ENCODE measurements at places on chromosomes 1 and 21.
A peak's percentile ranks its signal among the peaks of the same experiment; 100 is the strongest.

DNA sequence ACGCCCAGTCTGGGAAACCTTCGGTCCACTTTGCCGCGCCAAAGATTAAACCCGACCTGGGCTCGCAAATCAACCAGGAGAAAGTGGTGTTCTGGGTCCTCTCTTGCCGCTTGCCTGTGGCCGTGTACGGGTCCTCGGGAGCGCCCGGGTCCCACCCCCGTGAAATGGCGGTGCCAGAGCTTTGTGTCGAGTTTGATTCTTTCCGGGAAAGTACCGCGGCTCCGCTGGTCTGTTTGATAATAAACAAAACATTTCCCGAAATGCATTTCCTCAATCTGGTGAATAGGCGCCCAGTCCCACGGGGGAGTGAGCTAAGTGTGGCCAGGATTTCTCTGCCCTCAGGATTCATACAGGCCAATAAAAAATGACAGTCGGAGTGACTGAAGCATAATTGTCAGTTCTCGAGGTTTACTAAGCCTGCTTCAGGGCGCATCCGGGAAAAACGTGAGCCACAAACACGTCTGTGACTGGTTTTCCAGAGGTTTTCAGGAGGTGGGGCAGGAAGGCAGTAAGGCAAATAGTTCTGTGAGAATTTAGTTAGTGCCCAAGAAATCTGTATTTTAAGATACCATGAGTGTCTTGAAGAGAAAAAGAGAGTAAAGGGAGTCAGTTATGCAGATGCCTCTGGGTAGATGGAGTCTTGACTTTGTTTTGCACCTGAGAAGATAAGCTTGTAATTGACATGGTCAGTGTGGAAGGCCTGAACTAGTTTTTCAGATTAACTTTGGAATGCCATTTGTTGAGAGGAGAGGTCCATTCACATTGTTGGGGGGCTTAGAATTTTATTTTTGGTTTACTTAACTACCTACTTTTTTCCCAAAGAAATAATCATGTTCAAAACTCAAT is 675 bp downstream of the IFNAR1 start:
- DNase-seq = peak; percentile 84

DNA sequence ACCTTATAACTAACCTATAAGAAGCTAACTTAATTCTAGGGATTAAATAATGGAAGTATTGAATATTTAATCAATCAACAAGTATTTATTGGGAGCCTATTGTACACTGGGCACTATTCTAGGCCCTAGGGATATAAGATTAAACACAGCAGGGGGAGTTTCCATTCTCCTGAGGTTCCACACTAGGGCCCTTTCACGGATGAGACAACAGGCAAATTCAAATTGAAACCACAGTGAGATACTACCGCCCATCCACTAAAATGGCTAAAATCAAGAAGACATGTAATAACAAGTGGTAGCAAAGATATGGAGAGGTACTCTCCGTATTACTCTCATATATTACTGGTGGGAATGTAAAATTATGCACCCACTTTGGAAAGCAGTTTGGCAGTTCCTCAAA is 674.4 kb downstream of the KIF26B start:
- DNase-seq = no peak

- no peak for DNase-seq
Observed at GRCh38 chr1:41862384-41863221, 56.1 kb downstream of the HIVEP3 start.

DNA sequence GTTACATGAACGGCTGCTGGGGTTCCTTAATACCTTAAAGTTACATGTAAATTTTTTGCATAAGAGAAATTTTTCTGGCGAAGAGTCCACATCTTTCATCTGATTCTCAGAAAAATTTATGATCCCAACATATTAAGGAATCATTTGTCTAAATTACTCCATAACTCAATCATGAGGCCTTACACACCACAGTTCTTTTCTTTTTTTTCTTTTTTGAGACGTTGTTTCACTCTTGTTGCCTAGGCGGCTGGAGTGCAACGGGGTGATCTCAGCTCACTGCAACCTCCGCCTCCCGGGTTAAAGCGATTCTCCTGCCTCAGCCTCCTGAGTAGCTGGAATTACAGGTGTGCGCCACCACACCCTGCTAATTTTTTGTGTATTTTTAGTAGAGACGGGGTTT is 2.1 kb upstream of the S100A11 start:
- DNase-seq = no peak

GRCh38 chr1:33039840-33040239 is 3.2 kb upstream of the AK2 start:
- no peak for DNase-seq

GRCh38 chr1:174005032-174005431 is 17.1 kb downstream of the RC3H1 start:
- no peak for DNase-seq

DNA sequence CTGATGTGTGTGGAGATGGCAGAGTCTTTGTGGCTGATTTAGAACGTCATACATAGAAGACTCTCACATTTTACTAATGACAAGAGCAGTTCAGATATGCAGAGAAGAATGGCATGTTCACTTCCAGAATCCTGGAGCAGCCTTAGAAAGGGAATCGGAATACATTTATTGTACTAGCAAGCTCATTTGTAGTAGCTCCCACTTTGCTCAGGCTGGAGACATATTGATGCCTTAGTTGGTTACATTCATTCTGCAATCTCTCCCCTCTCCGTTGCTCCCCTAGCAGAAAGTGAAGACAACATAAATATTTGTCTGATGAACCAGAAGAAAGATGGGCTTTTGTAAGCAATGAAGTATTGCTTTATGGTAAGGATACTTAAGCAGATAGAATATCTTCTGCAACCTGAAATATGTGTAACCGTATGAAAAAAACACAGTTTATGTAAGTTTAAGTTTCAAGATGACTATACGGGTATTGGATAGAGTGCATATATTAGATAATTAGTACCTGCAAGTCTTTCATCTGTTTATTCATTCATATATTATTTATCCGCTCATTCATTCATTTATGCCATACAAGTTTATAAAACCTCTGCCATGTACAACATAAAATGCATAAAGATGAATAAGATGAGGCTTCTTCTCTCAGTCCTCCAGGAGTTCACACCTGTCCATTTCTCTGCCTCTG is 135.7 kb downstream of the CNIH3 start:
- no peak for DNase-seq

- DNase-seq = no peak
Observed at GRCh38 chr1:53899206-53899628, 5.2 kb downstream of the DIO1 start.

DNA sequence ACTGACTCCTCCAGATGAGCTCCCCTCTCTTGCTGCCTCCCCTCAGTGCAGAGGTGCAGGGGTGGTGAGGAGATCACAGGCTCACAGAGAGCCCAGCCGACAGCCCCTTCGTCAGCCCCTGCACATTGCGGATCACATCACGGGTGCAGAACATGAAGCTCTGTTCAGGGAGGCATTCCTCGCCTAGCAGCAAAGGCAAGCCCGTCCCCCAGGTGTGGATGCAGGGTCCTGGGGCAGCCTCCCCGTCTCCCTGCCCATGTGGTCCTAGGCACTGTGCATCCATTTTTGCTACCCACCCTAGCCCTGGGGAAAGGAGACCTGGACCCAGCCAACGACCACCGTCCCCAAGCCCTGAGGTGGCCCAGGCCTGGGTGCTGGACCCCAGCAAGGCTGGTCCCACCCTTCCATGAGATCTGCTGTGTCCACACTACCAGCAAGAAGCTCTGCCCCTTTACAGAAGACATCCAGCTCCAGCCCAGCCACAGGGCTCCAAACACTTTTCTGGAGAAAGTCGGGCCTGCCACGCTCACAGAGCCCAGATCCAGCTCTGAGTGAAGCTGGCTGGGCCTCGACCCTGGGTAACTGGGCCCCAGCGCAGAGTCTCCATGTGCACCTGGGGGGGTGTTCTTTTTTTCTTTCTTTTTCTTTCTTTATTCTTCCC is 248.7 kb downstream of the NPHP4 start:
- no peak for DNase-seq

DNA sequence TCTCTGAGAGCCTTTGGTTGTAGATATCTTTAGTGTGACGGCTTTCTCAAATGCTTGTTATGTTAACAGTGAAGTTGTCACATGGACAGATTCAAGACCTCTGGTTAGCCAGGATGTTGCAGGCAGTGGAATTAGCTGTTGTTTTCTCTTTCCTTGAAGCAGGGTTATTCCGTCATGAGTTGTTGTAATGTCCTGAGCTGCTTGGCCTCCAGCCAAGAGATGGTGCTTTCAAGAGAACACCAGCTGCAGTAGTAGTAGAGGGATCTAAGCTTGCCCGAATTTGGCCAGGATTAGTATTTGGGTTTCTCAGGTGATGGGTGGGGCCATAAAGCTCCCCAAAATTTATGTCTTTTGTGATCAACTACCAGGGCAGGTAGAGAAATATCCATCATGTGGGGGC is 13.4 kb downstream of the KCNE1 start:
- no peak for DNase-seq

- DNase-seq = no peak
Observed at GRCh38 chr1:59827055-59827643, 12.4 kb downstream of the HOOK1 start.

DNA sequence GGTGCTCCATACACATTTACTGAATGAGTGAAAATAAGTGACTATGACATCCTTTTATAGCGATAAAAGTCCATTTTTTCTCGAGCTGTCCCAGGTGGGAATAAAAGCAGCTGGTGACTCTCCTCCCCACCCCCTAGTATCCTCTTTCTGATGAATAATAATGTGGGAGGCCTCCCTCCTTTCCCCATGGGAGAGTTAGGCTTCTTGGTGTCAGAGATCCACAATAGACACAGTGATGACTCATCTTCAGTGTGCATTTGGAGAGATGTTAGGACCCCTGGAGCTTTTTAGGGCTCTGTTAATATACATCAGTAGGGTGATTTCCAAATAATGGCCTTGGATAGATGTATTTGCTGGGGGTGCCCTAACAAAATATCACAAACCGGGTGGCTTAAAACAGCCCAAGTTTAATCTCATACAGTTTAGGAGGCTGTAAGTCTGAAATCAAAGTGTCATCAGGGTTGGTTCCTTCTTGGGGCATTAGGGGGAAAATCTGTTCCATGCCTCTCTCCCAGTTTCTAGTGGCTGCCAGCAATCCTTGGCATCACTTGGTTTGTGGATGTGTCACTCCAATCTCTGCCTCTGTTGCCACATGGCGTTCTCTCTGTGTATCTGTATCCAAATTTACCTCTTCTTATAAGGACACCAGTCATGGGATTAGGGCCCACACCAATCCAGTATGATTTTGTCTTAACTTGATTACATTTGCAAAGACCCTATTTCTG is 4.4 kb upstream of the PHC2 start:
- DNase-seq = no peak

DNA sequence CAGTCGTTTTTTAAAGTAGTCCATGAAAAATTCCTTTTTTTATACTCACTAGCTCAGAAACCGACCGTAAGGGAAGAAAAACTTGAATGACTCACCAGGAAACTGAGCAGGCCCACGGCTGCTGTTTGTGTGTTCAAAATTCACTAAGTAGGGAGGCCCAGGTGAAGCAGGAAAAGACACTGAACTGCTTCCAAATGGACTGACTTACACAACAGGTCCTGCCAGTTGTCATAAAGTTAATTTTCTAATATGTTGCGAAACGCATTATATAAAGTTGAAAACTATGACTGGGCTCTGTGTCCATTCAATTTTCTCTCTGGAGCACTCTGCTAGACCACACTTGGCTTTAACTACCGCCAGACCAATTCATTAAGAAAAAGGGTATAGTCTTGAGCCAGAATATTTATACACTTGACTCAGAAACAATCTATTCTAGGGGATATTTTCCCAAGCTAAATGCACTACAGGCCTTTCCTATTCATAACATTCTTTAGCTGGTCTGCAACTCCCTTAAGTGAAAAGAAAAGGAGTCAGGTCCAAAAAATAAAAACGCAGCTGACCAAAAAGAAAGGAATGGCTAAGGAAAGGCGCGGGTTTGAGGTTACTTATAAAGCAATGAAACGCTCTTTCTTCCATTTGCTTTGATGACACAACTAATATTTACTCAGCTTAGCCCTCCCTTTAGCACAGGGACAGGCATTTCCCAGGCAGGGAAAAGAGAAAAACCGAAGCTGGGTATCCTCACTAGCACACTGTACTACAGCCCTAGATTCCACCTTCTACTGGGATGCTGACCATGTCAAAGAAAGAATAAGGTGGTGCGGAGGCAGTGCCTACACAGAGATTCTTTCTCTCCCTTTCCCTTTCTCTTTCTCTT is 306.3 kb upstream of the ESRRG start:
- DNase-seq = no peak

GRCh38 chr1:205391386-205391785 is 30.5 kb downstream of the LEMD1 start:
- DNase-seq = no peak

GRCh38 chr1:47435506-47436303 is 2.1 kb upstream of the FOXD2 start:
- DNase-seq = no peak

- DNase-seq = no peak
Observed at GRCh38 chr1:107895403-107896191, 69.4 kb downstream of the VAV3 start.

- DNase-seq = no peak
Observed at GRCh38 chr1:28286111-28286510, 26.8 kb downstream of the SESN2 start.

DNA sequence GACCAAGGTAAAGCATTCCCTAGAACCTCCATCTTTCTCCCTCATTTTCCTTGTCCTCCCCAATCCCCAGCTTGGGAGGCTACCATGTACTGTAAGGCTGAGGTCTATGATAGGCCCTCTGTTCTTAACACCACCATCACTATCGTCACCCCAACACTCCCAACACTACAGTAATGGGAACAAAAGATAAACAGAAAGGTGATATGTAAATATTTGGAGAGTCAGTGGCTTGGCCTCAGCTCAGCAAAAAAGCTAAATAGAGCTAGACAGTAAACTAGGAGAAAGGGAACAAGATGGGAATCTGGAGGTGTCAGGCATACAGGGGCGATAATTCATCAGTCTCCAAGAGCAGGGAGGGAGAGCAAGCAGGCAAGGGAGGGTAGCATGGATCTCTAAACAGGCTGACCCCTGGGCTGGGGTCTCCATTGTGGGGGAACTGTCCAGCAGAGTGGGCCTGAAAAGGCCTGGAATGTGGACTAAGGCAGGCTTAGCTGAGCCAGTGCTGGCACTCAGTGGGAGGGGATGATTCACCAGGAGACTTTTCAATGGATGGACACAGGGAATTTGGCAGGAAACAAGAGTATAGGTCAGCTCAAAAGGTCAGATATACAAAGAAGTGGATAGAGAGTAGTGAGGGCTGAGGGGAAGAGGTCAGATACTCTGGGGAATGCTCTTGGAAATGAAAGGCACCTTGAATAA is 6.7 kb downstream of the WNT2B start:
- DNase-seq = no peak

GRCh38 chr1:33438364-33439160 is 7.7 kb upstream of the PHC2 start:
- DNase-seq = no peak

DNA sequence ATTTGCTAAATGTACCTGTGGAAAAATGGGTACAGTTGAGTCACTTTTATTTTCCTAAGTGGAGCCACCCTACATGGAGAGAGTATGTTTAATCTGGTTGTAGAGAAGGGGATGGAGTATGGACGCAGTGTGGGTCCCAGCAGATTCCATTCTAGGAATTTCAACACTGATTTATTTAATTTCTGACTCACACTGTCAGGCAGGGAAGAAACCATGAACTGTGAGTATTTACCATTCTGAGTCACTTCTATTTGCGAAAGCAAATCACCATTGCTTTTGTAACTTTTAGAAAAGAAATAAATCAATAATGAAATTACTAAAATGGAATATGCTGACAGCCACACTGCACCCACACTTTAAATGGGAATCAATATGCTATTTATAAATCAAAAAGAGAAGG is 339.0 kb downstream of the DSCAM start:
- DNase-seq = no peak

Measured in CD4-positive, alpha-beta T cell treated with Interleukin-10 for 1 hour (primary cell).